ENCODE measurements at places on chromosomes 1 and 21. TPM values are rescaled to one million over a fixed set of nuclear protein-coding genes. Genes with fewer than 3 reads are reported as not detected.

The COA7 gene
- 19.9 TPM for polyA plus RNA-seq

DNA sequence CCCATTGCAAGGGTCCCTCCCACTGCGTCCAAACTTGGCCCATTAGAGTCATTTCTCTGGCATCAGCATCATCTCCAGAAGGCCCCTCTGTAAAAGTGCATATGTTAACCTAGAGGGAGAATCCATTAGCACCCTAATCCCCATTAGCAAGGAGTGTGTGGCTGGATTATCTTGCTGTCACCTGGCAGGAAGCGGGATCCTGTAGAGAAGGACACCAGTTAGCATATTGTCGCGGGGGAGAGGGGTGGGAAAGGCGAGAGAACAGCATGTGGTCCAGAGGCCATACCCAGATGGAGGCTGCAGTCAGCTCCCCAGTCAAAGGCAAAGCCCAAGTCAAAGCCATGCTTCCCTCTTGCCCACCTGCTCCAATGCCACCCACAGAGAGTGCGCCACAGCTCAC lies 64.0 kb downstream of the OLIG1 start:
- DNase-seq, result no peak

The MSH4 gene
- 0.24 TPM for polyA plus RNA-seq

- DNase-seq, result no peak
These were observed 980 bp upstream of the METTL18 start for GRCh38 chr1:169795687-169796086.

DNA sequence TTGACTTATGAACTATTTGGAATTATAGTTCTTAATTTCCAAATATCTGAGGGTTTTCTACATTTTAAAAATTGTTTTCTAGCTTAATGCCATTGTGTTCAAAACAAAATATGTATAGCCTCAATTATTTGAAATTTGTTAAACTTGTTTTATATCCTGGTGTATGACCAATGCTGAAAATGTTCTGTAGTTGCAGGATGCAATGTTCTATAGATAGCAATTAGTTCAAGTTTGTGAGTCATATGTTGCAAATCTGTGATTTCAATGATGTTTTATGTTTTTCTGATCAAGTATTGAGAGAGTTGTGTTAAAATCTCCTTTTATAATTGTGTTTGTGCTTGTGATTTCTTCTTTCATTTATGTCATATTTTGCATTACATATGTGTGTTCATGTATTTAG lies 517.5 kb downstream of the ADGRL2 start:
- no peak for DNase-seq

The FAM151A gene
- 2.8 TPM for polyA plus RNA-seq

The CDC7 gene
- polyA plus RNA-seq, result 9.9 TPM

- no peak for DNase-seq
These were observed 78.9 kb downstream of the CLEC20A start for GRCh38 chr1:178417858-178418257.

GRCh38 chr1:240414237-240414636 lies 197.7 kb downstream of the GREM2 start:
- DNase-seq, result no peak

DNA sequence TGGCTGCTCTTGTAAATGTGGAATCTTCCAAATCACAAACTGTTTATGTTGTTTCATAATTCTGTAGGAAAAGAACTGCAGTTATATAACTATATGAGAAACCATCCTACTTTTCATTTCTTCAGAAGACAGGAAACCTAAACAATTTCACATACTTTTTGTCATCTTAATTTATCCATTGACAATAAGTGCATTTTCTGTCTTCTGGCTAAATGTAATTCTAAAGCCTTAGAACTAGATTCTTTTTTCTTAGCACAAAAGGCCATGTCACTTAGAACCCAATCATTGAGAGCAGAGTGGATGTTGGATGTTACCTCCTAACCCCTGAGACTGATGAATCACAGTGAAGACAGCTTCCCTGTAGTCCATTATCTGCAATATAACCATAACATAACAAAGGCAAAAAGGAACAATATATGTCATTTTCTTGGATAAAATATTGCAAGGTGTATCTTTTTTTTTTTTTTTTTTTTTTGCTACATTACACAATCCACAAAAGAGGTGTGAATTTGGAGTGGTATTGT lies 410.2 kb upstream of the PRMT6 start:
- DNase-seq, result no peak

GRCh38 chr1:179034720-179035119 lies 9.0 kb downstream of the FAM20B start:
- no peak for DNase-seq

The OR6K3 gene
- not detected for polyA plus RNA-seq

GRCh38 chr1:52567943-52568342 lies 15.1 kb upstream of the TUT4 start:
- DNase-seq, result no peak

- DNase-seq, result peak; percentile 29
These were observed 45.4 kb upstream of the ATP1B1 start for GRCh38 chr1:169060919-169061639.

- no peak for DNase-seq
These were observed 118.8 kb upstream of the TMPRSS15 start for GRCh38 chr21:18522181-18522972.

The GBP1 gene
- polyA plus RNA-seq, result 39.3 TPM

GRCh38 chr1:29195881-29196291 lies 14.2 kb upstream of the SRSF4 start:
- no peak for DNase-seq

Measured in large intestine (tissue), 12 donors.